ENCODE measurements at places on chromosomes 5 and 9.

DNA sequence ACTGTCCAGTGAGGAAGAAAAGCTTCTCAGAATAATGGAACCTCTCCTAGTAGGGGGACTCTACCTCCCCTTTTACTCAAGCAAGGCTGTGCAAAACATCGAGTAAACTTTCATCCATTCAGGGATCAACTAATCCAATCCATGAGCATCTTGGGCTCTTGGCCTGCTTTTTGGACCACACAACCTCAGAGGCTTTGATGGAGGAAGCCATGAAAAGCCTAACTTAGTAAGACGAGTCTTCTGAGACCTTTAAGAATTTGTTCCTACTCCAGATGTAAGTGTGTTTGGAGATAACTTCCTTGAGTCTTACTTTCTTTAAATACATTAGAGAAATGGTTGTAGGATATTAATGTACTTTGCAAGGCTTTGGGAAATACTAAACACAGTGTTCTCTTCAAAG lies 49.1 kb downstream of the MARCHF3 start:
- DNase-seq: no peak

DNA sequence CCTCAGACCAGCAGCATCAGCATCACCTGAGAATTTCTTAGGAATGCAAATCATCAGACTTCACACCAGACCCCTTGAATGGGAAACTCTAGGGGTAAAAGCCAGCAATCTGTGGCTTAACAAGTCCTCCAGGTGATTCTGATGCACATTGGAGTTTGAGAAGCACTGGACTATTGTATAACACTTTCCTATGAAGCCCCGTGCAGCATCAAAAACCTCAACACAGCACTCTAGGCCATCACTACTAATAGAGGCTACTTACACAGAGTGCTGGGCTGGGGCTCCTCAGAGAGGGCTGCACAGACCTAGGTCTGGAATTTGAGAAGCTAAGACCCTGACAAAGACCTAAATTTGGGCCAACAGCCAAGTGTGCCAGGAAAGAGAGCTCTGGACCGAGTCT lies 95.7 kb upstream of the ARAP3 start:
- no peak for DNase-seq

- no peak for DNase-seq
Measured at GRCh38 chr9:99779277-99779676, 42.4 kb upstream of the NR4A3 start.

DNA sequence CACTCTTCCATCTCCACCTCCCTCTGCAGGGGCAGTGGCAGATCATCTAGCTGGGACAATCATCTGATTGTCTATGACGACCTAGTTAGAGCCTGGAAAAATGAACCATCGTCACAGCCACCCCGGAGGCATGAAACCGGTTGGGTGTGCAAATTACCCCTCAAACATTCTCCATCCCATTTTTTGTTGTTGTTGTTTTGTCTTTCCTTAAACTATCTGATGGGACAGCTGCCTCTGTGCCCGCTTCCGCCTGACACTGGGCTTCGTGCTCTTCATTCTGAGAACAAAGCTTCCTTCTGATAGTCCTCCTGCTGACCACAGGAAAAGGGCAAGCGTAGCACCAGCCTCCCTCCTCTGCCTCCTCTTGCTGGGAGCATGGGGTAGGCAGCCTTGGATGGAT lies 7.0 kb upstream of the NDST1 start:
- no peak for DNase-seq

GRCh38 chr9:69264526-69264925 lies 60.5 kb upstream of the ENTREP1 start:
- no peak for DNase-seq

- DNase-seq: no peak
Measured at GRCh38 chr9:34271265-34272006, 57.6 kb downstream of the KIF24 start.

DNA sequence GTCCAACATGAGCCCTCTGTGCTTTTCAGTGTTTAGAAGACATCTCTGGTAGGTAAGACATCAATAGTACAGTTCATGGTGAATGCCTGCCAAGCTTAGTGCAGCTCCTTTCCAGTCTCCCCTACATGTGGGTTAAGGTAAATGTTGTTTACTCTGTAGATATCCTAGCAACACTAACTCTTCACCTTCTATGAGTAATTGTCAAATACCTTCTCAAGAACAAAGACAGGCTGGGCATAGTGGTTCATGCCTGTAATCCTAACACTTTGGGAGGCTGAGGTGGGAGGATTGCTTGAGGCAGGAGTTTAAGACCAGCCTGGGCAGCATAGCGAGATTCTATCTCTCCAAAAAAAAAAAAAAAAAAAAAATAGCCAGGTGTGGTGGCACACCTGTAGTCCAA lies 18.7 kb upstream of the RASGRF2 start:
- no peak for DNase-seq

DNA sequence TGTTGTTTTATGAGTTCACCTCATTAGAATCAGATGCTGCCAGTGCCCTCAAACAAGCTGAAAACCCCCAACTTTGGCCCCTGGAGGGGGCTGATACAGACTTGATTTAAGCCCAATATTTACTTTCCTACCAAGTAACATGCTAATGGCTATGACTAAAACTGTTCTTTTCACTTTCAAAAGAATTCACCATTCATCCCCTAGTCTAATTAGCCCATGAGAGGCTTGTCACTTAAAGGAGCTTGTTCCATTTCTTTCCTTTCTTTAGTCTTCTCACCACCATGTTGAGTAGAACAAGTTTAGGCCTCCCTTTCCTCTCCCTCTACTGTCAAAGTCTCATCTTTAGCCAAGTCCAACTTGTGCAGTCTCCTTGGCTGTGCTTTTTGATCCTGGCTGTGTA lies 50.4 kb downstream of the EPB41L4B start:
- DNase-seq: no peak

DNA sequence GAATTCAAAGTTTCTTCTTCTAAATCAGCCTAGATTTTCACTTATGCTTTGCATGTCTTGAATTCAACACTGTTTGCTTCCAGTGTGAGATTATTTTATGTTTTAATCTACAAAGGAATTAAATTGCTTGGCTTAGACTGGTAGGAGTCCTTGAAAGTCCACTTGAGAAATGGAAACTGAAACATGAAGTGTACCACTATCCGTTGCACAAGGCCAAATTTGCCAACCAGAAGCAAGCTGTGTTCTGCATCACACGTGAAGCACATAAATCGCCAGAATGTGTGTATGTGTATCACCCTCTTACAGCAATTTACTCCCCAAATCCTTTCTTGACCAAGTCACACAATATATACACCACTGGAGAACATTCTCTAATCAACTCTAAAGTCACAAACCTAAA lies 10.3 kb downstream of the SEMA6A start:
- no peak for DNase-seq

GRCh38 chr5:74636552-74636951 lies 4.0 kb downstream of the ENC1 start:
- no peak for DNase-seq

GRCh38 chr5:159316519-159317383 lies 13.5 kb downstream of the IL12B start:
- no peak for DNase-seq

- no peak for DNase-seq
Measured at GRCh38 chr5:104998572-104998971, 1436.0 kb upstream of the NUDT12 start.

GRCh38 chr5:146528236-146528635 lies 12.2 kb upstream of the GPR151 start:
- DNase-seq: no peak

- no peak for DNase-seq
Measured at GRCh38 chr9:116705531-116705930, 18.4 kb downstream of the TRIM32 start.

DNA sequence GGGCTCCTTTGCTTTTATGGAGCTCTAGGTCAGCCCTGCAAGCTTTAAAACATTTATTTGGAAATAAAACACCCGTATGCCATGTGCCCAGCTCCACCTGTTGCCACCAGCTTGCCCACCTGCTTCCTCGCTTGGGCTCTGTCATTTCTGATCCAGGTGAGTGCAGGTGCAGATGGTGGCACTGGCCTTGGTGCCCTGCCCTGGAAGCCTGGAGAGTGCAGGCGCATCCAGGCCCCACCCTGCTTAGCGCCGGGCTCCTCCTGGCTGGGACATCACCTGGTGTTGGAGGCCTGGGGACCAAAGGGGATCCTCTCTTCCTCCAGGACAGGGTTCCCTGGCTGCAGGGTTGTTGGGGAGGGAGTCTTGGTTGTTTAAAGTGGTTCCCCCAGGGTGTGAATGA lies 35.8 kb downstream of the WNK2 start:
- DNase-seq: no peak

DNA sequence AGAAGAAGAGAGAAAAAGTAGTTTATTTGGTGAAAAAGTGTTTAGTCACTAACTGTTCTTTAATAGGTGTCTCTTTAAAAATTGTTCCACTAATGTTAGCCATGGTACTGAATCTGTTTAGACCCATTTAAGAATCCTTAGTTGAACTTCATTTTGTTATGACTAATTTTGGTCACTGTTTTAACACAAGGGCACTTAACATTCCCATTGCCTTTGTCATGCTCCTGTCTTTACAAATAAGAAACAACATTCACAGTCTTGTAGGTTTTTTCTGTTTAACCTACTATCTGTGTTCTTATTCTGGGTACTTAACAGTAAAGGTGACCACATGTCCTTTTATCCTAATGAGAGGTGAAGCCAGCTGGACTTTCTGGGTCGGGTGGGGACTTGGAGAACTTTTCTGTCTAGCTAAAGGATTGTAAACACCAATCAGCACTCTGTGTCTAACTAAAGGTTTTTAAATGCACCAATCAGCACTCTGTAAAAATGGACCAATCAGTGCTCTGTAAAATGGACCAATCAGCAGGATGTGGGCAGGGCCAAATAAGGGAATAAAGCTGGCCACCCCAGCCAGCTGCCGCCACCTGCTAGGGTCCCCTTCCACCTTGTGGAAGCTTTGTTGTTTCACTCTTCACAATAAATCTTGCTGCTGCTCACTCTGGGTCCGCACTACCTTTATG lies 116.7 kb downstream of the WDR70 start:
- DNase-seq: no peak

DNA sequence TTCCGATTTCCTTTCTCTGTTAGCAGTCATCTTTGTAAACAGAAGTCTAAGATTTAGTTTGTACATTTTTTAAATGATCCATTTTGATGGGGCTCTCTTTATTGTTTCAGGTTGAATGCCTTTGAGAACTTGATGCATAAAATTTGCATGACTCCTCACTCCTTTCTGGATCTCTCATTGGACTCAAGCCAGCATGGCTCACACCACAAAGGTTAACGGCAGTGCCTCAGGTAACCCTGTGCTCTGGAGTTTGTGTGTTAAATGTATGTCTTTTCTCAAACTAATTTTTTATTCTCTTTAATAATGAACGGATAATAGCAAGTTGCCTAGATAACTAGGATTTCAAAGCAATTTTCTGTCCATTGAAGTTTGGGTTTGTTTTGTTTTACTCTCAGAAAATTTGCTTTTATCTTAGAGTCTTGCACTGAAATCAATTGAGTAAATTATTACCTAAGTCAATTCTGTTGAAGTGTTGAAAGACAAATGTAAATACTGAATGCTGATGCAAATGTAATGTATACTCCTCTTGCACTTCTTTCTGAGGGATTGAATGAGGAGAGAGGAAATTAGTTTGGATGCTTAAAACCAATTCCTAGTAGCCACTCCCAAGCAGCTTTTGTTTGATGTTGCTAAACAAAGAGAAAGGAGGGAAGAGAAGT lies 164.6 kb upstream of the DMRT1 start:
- DNase-seq: no peak

DNA sequence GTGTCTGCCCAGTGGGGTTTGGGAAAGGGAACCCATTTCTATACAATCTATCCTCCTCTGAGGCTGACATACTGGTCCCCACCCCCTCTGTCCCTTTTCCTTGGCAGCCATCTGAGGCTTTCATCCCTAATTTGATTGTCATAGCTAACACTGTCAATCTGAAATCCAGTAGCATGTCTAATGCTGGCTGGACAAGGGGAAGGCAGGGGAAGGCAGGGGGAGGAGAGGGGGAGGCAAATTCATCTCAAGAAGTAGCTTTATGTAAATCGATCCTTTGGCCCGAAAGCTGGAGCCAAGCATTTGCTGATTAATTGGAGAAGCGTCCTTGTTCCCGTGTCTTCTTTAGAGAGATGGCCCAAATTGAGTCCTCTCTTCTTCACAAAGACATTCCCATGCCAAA lies 314.1 kb upstream of the PANK3 start:
- no peak for DNase-seq

DNA sequence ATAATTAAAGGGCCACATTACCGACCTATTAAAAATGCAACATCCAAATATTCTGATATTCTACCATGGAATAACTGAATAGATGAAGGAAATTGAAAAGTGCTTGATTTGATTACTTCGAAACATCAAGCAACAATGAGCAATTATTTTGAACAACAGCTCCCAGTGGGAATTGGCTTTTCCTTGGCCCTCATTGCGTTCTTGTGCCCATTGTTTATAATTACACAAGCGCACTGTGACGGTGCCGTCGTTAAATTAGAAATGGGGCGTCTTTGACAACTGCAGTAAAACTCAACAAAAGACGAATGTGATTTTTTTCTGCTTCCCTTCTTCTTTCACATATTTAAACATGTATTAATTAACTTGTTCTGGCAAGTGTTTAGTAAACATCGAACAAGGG lies 61.6 kb downstream of the CDH6 start:
- DNase-seq: no peak

DNA sequence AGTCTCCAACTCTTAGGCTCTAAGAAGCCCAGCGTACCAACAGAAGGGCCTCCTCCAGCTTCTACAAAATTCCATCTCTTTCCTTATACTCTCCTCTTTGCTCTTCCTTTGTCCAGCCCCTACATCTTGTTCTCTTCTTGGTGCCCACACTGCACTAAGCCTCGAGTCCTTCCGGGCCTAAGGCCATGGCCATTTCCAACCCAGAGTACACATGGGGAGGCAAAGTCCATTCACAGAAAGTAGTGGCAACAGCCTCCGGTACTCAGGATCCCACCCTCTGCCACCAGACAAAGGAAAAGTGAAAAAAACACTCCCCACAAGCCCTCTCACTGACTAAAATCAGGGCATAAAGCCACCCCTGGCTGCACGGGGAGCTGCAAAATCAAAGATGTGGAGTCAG lies 60.3 kb downstream of the SAXO1 start:
- no peak for DNase-seq

DNA sequence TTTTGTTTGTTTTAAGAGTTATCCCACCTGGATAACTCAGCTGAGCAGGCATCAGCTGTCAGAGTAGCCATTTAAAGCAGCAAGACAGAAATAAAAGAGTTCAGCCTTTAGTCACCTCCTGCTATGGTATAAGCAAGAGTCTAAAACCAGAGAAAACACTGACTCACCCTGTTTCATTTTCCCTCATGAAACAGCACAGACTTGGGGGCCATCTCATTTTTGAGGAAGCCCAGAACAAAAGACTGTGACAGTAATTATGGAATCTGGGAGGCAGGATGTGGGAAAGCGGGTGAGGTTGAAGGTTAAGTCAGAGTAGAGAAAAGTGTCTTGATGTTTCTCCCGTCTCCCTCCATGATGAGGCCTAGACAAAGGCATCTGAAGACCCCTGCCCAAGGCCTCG lies 90.2 kb upstream of the FAM174A start:
- DNase-seq: no peak

GRCh38 chr5:133356984-133357421 lies 255.3 kb downstream of the FSTL4 start:
- DNase-seq: no peak

- no peak for DNase-seq
Measured at GRCh38 chr5:157352756-157353340, 86.9 kb downstream of the CYFIP2 start.

GRCh38 chr9:135499326-135500070 lies 984 bp upstream of the MRPS2 start:
- DNase-seq: peak; percentile 71

- no peak for DNase-seq
Measured at GRCh38 chr5:138668451-138669380, 84.5 kb upstream of the CTNNA1 start.

GRCh38 chr5:128596071-128596470 lies 58.0 kb upstream of the FBN2 start:
- no peak for DNase-seq

- no peak for DNase-seq
Measured at GRCh38 chr5:104363567-104363966, 801.0 kb upstream of the NUDT12 start.

Data from activated naive CD4-positive, alpha-beta T cell treated with anti-CD3 and anti-CD28 coated beads, Interleukin-2, amount 50 U/mL, for 72 hours (primary cell).